ENCODE measurements at places on chromosomes 7 and 10.

DNA sequence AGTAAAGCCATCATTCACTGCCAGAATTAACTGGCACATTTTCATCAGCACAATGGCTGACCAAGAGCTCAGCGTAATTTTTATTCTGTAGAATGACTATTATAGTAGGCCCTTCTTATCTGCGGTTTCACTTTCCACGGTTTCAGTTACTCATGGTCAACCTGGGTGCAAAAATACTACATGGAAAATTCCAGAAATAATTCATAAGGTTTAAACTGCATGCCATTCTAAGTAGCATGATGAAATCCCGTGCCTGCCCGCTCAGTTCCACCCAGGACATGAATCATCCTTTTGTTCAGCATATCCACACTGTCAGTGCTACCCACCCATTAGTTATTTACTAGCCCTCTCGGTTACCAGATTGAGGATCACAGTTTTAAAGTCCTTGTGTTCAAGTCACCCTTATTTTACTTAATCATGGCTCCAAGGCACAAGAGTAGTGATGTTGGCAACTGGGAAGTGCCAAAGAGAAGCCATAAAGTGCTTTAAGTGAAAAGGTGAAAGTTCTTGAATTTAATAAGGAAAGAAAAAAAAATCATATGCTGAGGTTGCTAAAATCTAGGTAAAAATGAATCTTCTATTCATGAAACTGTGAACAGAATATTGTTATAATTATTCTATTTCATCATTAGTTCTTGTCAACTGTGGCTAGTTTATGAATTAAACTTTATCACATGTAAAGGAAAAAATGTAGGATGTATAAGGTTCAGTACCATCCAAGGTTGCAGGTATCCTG is 204.9 kb downstream of the DOCK4 start:
- DNase-seq: peak; percentile 81

- peak; percentile 33 for DNase-seq
Measured at GRCh38 chr7:147245274-147245673, 1128.7 kb downstream of the CNTNAP2 start.

GRCh38 chr7:154928136-154929005 is 74.6 kb downstream of the PAXIP1 start:
- DNase-seq: peak; percentile 90

DNA sequence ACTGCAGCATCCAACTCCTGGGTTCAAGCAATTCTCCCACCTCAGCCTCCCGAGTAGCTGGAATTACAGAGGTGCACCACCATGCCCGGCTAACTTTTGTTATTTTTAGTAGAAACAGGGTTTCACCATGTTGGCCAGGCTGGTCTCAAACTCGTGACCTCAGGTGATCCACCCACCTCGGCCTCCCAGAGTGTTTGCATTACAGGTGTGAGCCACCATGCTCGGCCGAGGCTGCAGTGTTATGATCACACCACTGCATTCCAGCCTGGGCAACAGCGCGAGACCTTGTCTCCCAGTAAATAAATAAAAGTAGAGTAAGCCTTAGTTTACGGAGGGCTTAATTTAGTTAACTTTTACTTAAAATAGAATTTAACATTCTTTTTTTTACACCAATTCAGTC is 23.7 kb upstream of the IGF2BP3 start:
- no peak for DNase-seq

DNA sequence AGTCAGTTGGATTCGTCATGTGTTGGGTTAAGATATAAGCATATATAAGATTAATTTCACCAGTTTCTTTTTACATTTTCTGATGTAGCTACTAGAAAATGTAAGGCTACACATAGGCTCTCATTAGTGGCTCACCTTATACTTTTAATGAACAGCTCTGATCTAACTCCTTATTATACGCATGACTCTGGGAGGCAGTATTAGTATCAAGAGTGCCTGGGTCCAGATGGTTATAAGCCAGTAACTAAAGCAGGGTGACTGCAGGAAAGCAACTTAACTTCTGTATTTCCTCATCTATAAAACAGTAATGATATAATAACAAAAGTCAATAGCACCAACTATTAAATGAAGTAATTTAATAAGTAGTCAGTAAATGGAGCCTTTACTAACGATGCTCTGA is 1.4 kb upstream of the ELMO1 start:
- DNase-seq: no peak

DNA sequence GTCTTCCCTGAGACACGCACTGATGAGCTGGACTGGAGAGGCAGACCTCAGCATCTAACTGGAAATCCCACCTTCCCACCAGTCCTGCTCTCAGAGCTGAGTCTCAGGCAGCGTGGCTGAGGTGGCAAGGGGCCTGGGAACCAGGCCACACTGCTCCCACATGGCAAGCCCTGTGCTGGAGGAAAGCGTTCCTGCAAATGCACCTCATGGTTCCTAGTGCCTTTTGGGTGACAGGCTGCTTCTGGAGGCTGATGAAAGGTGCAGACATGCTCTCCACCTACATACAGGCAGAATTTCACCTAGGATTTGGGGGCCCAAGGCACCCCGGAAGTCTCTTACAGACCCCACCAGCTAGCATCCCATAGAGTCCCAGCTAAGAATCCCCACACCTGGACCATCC is 432.9 kb upstream of the FOXK1 start:
- no peak for DNase-seq

- DNase-seq: no peak
Measured at GRCh38 chr10:96270571-96270970, 798 bp downstream of the BLNK start.

- DNase-seq: peak; percentile 45
Measured at GRCh38 chr7:97971120-97971989, 18.6 kb downstream of the OCM2 start.

DNA sequence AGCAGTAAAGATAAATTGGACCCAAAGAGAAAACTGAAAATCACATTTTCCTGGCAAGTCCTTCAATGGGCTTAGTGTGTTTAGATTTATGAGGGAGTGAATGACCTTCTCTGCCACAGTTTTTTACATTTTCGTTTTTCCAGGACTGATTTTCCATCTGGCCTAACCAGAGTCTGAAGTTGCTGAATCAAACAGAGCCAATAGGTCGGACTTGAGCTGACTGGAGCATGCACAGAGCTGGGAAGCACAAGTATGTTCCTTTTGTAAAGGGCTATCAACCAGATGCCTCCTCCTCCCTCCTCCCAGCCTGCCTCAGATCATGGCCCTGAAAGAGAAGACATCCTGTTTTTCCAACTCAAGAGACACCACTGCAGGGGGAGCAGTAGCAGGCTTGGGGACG is 126.0 kb upstream of the ANKRD1 start:
- no peak for DNase-seq

DNA sequence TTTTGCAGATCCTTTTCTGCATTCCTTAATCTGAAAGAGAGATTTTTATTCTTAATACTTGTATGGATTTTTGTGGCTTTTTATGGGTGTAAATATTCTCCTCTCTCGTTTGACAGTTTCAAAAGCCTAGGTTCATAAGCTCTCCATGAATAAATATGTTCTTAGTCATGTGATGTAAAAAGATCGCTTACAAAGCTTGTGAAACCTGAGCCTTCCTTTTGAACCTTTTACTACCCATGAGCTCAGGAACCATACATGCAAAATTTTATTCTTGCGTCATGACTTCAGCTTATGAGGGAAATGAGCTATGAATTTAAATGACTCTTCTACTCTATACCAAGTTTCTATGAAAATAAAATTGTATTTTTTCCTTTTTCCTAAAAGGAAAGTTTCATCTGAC is 98.7 kb downstream of the POLL start:
- peak; percentile 1 for DNase-seq

GRCh38 chr7:117731455-117731854 is 141.8 kb downstream of the CTTNBP2 start:
- DNase-seq: no peak

DNA sequence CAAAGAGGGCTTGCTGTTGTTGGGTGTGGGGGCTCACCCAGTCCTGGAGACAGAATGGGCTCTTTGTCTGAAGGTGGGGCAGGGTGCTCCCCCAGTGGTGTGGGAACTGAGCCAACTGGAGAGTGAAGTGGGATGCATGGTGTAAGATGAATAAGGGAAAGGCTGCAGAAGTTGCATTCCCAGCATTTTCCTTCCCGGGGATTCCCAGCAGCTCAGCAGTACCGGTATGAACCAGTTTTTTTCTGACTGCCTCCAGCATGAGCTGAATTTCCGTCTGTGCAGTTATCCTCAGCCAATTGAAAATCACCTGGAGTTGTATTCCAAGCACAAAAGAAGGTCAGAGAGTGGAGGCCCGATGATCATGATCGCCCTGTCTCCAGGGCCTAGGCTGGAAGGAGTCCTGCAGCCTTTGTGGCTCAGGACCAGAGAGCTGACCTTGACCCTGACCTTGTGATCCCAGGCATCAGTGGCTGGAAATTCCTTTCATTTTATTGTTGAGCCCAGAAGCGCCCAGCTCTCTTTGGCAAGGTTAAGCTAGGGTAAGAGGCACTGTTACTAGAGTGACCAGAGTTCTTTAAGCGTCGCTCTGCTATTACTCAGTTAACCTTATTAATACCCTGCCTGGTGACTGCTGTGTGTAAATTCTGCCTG is 33.4 kb downstream of the OGDH start:
- DNase-seq: peak; percentile 69

GRCh38 chr10:122864901-122865300 is 14.5 kb downstream of the FAM24B start:
- DNase-seq: peak; percentile 73

GRCh38 chr7:75776295-75776971 is 4.4 kb upstream of the CCL26 start:
- DNase-seq: peak; percentile 92

DNA sequence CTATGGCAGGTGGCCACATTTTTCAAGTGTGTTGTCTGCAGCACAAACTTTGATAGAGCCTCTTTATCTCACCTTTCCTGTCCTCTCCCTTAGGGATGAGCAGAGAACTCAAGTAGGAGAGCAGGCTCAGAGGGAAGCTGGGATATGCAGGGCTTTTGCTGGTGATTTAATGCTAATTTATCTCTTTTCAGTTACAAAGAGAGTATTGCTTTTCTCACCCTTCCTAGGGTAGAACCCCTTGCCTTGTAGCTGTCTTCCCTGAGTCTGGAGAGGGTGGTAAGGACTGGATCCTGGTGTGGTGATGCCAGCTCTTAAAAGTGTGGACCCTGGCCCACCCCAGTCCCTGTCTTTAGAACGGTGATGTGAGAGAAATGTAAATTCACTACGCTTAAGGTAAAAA is 1061.4 kb downstream of the TYW1 start:
- DNase-seq: no peak

GRCh38 chr7:98933321-98933720 is 55.0 kb downstream of the TRRAP start:
- no peak for DNase-seq

DNA sequence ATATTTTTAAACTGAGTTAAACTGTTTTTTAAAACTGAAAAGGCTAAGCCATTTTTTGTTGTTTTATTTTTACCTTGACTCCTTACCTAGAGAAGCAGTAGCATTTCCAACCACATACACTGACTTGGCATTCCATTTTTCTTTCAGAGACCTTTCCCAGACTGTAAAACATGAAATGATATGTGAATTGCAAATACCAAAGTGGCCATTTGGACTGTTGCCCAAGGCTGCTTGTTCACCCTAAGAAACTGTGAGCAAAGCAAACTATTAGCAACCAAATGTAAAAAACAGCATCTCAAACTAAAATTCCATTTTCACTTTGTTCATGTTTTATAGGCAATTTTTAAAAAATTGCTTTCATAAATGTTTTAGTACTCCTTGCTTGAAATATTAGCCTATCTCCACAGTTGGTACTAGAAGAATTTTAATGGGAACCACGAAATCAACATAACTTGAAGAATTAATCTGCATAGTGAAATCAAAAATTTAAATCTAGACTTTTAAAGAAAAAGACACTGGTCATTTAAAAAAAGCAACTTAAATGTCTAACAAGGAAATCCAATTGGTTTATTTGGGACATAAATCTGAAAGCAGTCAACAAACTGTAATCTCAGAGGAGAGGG is 10.8 kb downstream of the UROS start:
- peak; percentile 52 for DNase-seq

DNA sequence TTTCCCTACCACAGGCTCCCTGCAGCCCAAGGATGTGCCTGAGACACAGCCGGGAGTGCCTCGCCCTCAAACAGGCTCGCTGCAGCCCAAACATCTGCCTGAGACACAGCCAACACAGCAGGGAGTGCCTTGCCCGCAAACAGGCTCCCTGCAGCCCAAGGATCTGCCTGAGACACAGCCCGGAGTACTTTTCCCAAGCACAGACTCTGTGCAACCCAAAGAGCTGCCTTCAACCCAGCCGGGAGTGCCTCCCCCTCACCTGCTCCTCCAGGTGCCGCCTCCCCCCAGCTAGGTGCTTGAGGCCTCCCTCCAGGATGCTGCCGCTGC is 42.9 kb downstream of the ANTXRL start:
- DNase-seq: no peak

GRCh38 chr7:151736403-151736909 is 140.5 kb downstream of the PRKAG2 start:
- DNase-seq: peak; percentile 95

DNA sequence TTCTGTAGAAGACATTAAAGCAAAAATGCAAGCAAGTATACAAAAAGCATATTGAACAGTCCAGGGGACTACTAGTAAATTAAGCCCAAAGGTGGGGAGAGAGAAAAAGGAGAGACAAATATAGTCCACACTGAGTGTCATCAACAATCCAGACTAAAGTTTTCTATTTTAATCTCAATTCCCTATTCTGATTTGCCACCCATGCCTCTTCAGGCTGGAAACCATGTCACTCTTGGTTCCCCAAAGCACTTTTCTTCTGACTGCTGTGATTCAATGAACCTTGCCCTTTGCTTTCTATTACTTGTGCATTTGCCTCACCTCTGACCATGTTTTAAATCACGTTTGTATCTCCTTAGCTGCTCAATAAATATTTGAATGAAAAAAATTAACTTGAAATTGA is 95.3 kb upstream of the AOAH start:
- no peak for DNase-seq

DNA sequence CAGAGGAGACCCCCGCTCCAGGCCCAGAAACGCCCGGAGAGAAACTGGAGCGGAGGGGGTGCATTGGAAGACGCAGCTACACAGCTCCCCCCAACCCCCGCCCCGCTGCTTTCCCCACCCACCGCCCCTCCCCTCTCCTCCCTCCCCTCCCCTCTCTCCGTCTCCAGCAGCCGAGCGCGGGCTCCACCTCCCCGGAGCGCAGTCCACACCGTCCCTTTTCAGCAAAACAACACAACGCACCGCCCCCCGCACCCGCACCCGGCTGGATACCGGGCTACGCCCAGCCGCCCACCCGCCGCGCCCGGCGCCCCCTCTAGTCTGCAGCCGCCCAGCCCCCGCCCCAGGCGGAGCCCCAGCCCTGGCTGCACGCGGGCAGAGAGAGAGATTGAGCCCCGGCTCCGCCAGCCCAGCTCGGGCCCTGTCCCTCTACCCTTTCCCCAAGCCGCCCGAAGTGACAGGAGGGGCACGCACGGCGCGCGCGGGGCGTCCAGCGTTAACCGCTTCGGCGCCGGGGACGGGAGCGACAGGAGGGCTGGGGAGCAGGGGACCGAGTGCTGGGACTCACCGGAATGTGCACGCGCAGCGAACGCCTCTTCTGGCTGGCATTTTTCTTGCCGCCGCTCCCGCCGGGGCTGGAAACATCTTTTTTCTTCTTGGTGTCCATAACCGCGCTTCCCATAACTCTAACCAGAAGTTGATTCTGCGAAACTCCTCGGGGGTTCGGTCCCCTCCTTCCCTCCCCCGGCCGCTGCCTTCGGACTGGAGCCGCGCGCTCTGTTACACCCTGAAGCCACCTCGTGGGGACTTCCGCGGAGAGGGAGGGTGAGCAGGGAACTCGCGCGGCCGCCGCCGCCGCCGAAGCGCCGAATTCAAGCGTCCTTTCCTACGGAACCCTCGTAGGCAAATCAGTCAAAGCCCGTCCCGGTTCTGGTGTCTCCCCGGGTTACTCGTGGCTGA is 695 bp downstream of the PRKAG2 start:
- DNase-seq: peak; percentile 40
